NCI-H1092 treated with DMSO at 0.1 percent for 48 hours (cell line): ENCODE measurements at places on chromosomes 7 and 10.

DNA sequence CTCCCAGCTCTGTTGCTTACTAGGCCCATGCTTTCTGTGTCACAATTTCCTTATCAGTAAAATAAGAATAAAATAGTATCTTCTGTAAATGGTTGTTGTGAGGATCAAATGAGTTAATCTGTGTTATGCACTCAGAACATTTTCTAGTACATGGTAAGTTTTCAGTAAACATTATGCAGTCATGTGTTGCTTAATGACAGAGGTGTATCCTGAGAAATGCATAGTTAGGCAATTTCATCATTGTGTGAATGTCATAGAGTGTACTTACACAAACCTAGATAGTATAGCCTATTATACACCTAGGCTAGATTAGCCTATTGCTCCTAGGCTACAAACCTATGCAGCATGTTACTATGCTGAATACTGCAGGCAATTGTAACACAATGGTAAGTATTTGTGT is 4.4 kb downstream of the PTTG1IP2 start:
- no peak for DNase-seq

DNA sequence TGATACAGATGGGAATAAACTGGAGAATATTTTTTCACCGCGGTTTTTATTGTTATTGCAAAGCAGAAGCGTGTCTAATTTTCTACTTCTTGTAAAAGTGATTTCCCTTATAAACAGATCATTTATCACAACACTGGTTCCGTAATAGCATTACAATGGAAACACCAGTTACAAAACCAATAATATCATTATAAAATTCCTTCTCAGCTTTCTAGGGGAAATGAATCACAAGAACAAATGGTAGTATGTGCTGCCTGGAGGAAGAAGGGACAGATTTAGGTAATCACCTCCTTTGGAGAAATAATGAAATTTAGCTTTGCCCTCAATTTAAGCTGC is 2.4 kb upstream of the CCDC6 start:
- no peak for DNase-seq

- DNase-seq: no peak
Measured at GRCh38 chr10:126375926-126376554, 12.2 kb downstream of the ADAM12 start.

DNA sequence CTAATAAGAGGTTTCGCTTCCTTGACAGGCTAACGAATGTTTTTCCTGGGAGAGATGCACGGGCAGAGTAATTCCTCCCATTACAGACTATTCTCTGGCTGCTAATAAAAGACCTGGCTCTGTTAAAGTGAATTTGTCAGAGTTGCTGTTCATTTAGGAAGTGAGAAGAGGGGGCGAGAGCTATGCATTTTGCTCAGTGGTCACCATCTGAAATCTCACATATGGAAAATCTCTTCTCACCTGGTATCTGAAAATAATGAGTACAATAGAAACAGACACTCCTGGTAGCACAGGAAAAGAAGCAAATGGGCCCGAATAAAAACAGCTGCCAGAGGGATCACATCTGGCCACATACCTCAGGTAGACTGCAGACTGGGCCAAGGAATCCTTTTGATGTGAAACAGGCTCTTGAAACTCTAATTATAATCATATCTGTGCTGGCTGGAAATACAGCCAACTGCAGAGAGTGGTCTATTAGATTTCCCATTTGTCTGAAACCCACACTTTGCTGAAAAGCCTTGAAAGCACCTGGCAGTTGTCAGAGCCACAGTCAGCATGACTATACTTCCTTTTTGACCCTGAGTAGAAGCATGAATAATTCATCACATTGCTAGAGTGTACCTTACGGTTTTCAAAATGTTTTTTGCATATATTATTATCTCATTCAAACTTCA is 33.6 kb downstream of the AOAH start:
- no peak for DNase-seq

GRCh38 chr10:110405380-110405779 is 92.3 kb upstream of the DUSP5 start:
- DNase-seq: no peak

GRCh38 chr7:1673581-1674118 is 3.6 kb downstream of the ELFN1 start:
- DNase-seq: no peak
